ENCODE measurements at places on chromosomes 16 and 17.

- DNase-seq = no peak
Measured at GRCh38 chr17:44795928-44796327, 34.2 kb downstream of the GJC1 start.

- DNase-seq = no peak
Measured at GRCh38 chr17:61618950-61619349, 27.9 kb upstream of the NACA2 start.

- DNase-seq = no peak
Measured at GRCh38 chr17:59365383-59365981, 34.0 kb downstream of the YPEL2 start.

- no peak for DNase-seq
Measured at GRCh38 chr16:1559446-1559975, 26.0 kb downstream of the TMEM204 start.

DNA sequence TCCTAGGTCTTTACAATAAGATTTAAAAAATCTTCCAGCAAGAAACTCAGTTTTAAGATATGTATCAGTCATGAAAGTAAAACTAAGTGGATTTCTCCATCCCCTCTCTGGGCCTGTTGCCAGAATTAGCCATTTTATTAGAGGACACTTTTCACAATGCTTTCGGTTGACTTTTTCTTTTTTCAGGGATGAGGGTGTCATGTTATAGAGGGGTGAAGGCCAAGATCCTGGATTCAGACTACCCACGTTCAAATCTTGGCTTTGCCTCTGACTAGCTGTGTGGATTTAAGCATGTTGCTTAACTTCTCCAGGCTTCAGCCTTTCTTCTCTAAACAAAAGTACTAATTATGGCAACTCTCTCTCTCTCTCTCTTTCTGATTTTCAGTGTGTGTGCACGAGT, 111.7 kb upstream of the COX10 start:
- DNase-seq = no peak

Data from renal pelvis (tissue), 12 donors.